T-cell (primary cell): ENCODE measurements at places on chromosomes 3 and 15.

DNA sequence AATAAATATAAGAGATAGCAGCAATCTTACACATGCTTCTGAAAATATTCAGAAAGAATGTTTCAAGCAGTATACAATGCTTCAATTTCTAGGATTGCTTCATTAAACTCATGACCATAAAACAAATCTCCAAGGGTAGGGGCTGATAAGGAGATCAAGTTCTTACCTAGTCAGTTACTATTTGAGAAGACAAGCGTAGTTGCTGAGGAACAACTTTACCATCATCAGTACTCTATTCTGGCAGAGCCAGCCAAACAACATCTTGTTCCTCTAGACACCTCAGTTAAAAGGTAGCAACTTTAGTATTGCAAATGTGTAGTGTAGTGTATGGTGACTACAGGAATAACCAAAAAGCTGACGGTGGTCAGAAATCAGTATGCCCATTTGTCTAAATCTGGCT is 85.4 kb upstream of the CHRM5 start:
- DNase-seq = no peak

DNA sequence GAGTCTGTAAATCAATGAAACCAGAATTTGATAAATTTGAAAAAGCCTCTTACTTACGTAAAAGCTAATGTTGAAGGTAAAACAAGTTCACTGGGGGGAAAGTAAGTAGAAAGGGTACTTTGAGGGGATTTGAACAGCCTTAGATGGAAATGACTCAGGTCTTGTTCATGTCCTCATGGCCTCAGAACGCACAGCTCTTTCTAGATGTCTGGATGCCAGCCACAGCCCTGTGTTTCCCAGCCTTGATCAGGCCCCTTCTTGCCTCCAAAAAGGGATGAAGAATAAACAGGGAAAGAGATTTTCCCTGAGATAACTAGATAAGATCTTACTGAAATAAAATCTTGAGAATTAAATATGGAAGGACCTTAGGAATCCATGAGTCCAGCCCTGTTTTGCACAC is 237.1 kb upstream of the GOLGA6L4 start:
- DNase-seq = no peak

DNA sequence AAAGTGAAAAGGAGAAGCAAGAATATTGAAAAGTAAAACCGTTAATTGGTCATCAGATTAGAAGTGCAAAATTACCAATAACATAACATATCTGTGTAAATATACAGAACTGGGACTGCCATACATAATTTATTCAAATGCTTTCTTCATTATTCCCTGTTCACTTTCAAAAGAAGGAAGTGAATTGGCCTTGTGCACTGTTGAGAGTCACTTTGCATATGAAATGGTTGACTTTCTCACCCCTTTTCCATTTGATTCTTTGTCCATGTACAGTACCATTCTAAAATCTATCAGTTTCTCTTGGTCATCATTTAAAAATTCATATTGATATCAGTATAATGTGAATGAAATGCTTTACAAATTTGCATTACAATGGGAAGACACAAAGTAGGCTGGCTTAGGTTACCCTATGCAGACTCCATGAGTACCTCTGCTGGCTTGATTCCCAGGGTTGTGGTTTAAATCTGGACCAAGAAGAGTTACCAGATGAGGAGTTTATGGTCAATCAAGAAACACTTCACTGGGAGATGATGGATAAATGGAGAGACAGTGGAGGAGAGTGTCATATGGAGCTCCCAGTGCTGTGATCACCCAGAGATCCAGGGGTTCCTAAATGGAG is 210.9 kb upstream of the TOPAZ1 start:
- no peak for DNase-seq

- DNase-seq = no peak
These were observed 509.3 kb downstream of the EPHB1 start for GRCh38 chr3:135304378-135304777.

DNA sequence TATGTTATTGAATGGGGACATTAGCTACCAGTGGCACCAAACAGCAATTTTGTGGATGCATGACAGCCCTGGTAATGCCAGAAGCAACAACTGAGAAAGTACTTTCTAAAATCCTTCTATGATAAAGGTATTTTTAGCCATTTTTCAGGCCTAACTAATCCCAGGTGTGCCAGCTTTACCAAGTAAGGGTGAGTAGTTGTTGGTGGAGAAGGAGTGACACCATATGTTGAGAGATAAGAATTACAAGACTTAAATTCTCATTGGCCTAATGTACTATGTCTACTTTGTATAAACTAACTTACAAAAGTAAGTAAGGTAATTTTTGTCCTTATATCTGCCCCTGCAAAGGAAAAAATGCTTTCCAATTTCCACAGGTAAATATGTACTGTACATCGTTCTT is 4.1 kb upstream of the COX17 start:
- DNase-seq = no peak

GRCh38 chr3:104561324-104561723 is 805.4 kb upstream of the ALCAM start:
- DNase-seq = no peak

DNA sequence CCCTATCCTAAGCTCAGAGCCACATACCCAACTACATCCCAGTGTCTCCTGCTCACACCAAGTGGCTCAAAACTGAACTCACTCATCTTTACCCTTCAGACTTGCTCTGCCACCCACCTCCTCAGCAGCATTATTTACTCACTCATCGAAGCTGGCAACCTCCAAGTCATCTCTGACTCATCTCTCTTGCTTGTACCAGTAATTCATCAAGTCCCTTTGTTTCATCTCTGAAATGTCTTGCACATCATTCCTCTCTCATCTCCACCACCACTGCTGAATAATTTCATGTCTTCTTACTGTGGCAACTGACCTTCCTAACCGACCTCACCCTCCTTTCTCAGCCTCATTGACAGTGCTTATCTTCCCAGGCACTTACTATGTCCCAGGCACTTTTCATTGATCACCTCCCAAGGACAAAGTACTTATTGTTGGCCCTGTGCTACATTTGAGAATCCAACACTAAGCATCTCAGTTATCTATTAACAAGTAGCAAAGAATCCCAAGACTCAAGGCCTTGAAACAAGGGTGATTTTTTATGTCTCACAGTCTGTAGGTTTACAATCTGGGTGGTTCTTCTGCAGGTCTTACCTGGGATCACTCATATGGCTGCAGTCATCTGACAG is 82.0 kb downstream of the MRPL46 start:
- no peak for DNase-seq

DNA sequence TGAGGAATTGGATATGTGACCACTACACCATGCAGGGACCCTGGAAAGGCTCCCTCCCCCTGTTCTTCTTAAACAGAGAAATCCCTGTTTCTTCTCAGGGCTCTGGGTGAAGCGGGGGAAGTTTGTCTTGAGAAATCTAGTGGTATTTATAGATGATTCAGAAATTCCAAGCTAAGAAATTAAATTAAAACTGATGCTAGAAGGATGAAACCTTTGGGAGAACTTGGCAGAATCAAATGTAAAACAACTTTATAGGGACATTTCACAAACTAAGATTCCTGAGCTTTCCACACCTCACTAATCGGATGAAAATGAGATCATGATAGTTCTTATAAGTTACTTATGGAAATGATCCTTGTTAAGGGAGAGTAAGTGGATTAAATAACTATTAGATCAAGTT is 54.2 kb downstream of the FBXL2 start:
- DNase-seq = no peak

GRCh38 chr15:75348034-75348561 is 1.3 kb downstream of the NEIL1 start:
- DNase-seq = no peak

- DNase-seq = no peak
These were observed 176.2 kb downstream of the EFHB start for GRCh38 chr3:19757773-19758172.

- no peak for DNase-seq
These were observed 163.3 kb upstream of the THRB start for GRCh38 chr3:24657870-24658510.

DNA sequence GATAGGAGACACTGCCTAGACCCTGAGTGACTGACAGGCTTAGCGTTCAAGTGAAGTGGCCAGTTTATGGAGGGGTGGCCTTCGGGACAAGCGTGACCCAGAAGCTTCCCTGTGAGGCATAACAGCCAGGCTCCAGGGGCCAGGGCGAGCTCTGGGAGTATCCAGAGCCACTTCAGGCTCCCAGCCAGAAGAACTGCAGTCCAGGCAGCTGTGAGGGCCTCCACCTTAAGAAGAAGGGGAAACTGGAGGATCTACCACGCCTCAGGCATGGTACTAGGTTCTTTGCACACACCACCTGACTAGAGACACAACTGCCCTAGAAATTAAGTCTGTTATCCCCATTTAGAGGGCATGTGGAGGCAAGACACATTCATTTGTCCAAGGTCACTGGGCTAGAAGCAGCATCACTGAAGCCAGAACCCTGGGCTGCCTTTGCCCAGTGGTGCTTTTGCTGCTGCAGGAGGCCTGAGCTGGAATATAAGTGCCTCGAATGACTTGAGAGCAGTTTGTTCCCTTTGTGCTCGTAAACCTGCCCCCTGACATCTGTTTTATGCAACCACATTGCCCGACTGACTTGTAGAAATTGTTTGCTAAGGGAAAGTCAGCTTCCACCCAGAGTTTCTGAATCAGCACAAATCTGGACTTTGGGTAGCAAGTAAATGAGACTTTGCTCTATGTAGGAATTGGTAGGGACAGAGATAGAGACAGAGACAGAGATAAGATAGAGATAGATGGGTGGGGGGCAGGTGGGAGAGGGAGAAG is 23.3 kb downstream of the RASGRF1 start:
- DNase-seq = no peak

DNA sequence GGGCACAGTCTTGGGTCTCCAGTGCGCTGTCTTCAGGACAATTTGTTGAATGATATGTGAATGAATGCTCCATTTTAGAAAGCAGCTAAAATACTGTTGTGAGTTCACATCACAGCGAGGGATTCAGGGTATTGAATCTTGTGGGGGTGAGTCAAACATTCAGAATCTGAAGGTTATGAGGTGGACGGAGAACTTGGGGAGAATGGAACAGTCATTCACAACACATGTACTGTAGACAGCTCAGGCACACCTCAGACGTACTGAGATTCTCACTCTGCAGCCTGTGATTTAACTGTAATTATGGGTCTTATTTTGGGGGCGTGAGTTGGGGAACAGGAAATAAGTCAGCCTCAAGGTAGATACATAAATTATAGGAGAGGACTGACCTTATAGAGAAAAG is 13.9 kb downstream of the CRYBG3 start:
- no peak for DNase-seq

GRCh38 chr15:93523481-93523880 is 434.5 kb upstream of the RGMA start:
- DNase-seq = no peak

DNA sequence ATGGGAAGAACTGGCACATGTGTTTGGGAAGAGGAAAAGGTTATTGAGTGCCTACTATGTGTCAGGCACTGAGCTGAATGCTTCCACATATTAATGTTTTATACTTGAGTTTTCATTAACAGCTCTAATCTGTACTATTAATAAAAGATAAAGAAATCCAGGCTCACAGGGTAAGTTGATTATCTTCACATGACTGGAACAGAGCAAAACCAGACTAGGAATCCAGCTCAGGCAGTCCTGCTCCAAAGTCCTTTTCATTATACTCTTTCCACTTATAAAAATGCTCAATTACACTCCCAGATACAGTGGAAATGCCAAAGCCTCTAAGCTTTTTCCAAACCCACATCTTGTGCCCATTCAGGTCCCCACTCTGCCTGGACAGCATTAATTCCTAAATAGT is 97.6 kb downstream of the TNIK start:
- no peak for DNase-seq

- DNase-seq = no peak
These were observed 9.8 kb upstream of the OR5K4 start for GRCh38 chr3:98343647-98344507.

DNA sequence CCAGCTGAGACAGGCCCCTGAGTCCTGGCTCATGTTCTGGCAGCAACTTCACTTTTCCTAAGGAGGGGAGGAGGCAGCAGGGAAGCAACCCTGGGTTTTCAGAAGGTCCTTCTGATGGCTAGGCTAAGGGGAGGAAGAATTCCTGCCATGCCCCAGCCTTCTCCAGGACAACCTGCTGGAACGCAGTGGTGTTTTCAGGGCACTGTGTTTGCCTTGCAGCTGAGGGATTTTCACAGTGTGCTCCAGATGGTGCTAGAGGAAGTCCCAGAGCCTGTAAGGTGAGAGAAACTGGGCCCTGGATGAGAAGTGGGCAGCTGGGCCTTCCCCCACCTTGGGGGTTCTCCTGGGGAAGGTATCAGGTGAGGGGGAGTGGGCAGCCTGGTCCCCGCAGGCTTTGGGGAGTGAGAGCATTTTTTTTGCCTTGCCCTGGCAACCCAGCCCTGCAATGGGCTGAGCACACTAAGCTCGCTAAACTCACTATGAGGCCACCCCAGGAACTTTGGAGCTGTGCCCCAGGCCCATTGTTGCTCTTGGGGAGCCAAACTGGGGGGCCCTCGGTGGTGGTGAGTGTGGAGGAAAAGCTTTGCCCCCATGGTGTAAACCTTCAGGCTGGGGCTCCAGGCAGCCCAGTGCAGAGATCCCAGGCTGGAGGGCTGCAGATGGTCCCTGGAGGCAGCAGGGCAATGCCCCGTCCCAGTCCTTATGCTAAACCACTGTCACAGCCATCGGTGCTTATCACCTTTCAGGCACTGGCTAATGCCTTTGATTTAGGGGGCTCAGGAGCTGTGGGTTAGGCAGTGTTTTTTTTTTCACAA is 41.1 kb downstream of the ACAA1 start:
- DNase-seq = no peak

- DNase-seq = no peak
These were observed 107.3 kb downstream of the RFTN1 start for GRCh38 chr3:16406166-16406565.

DNA sequence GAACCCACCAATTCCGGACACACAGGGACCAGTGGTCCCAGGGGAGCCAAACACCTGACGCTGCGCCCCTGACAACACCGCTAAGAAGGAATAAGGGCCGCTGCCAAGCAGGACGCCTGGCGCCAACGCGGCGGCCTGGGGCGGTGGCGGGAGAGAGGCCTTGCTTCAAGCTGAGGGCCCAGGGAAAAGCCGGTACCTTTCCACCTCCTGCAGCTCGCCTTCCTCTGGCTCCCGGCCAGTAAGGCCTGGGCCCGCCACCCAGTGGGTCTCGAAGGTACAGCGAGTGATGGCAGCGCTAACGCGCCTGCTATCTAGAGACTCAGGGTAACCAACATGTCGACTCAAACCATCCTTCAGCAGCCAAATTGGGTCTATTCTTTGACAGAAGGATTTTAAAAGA is 1074.1 kb downstream of the SI start:
- DNase-seq = no peak

- no peak for DNase-seq
These were observed 173.8 kb downstream of the FNDC3B start for GRCh38 chr3:172213200-172213599.

- no peak for DNase-seq
These were observed 164.6 kb upstream of the HES1 start for GRCh38 chr3:193971261-193971751.

DNA sequence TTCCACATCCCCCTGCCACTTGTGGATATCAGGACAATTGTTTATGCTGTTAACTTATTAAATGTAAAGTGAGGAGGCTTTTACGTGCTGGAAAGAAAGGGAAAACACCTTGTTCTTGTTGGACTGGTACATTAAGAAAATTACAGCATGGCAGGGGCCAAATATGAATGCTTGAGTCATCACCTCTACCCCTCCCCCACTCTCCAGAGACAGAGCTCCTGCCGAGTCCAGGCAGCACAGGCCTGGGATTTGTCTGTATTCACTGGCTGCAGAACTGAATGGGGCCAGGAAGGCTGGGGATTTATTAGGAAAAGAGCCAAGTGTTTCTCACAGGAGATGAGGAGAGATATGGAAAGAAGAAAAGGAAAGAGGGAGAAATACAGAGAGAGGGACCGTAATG is 308.9 kb downstream of the EPHB1 start:
- DNase-seq = no peak
